ENCODE measurements at places on chromosomes 7 and 10. TPM values are rescaled to one million over a fixed set of nuclear protein-coding genes. Genes with fewer than 3 reads are reported as not detected.

Gene PRLHR
- total RNA-seq: not detected

Gene C10orf67
- not detected for total RNA-seq

Gene IRF5
- total RNA-seq: 1.2 TPM

Gene IFRD1
- 78.8 TPM for total RNA-seq

Gene NKX1-2
- total RNA-seq: 2.0 TPM

Gene C7orf33
- total RNA-seq: 0.23 TPM

Gene STAMBPL1
- 0.54 TPM for total RNA-seq

DNA sequence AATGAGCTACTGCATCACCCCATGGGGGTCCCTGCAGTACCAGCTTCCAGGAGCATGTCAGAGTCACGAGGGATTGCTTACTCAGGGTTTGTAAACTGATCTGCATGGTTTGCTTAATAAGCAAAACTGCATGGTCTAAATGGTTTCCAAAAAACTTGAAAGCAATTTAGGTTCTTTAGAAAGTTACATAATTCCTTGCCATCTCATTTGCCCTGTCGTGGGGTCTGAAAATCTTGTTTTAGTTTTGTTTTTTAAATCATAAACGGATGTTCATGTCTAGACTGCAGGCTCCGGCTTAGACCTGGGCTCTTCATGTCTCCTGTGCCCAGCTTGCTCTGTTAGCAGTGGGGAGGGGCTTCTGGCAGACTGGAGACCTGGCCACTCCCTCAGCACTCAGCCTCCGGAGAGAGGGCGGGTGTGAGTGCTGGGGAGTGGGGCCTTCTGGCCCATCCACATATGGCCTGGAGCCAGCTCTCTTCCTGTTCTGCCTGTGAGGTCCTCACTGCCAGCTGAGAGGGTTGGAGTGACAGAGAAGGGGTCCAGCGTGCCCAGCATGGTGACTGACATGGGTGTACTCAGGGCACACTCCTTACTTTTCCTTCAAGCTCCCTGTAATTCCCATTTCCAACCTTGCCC is 17.5 kb downstream of the PRF1 start:
- H3K27me3 ChIP-seq: no peaks in the 10 kb centered on the region
- no peak overlapping the region for H3K27ac ChIP-seq
- H3K4me3 ChIP-seq: no peak overlapping the region

DNA sequence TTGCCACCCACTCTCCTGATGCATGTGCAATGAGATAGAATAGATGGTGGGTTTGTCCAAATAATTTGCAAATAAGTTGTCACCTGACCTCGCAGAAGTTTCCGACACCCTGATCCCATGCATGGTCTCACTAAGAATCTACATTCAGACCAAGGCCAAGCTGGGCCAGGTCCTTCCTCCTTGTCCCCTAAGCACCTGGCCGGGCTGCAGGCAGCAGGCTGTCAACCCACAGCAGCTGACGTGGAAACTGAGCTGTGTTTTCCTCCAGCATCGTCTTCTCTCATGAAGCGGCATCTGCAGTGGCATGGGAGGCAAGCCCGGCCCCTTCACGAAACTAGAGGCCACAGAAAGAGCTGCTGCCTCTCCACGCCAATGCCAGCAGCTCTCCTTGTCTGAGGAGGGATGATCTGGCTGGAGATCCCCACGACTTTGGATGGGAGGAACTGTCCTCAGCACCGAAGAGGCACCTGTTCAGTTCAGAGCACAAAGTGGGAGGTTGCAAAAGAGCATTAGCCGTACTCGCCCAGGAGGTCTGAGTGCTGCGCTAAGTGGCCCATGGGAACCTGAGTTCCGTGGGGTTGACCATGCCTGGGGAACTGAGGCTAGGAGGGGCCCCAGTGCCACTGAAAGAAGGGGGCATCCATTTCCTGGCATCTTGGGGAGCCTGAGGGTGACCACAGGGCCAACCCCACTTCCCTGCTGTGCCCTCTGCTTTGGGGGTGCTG is 110.5 kb upstream of the INSIG1 start:
- no peaks in the 10 kb centered on the region for H3K4me1 ChIP-seq
- H3K27ac ChIP-seq: no peak overlapping the region
- H3K36me3 ChIP-seq: no peaks in the 10 kb centered on the region
- H3K4me3 ChIP-seq: no peak overlapping the region

DNA sequence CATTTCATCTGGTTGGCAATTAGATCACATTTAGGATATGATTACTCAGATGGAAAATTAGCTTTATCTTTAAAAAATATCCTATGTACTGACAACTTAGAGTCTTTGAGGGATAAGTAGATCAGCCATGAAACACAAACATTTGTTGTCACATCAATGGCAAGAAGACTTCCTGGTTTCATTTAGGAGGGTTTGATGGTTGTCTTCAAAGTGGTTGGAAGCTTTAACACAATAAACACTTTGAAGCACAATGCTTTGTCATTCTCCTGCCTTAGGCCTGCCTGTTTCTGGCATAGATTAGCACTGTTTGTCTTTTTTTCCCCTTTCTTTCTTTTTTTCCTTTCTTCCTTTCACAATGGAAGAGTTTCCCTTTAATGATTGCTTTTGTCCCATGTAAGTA is 20.5 kb downstream of the INHBA start:
- H3K4me3 ChIP-seq: no peak overlapping the region
- H3K27ac ChIP-seq: no peak overlapping the region
- no peaks in the 10 kb centered on the region for H3K4me1 ChIP-seq
- no peaks in the 10 kb centered on the region for H3K27me3 ChIP-seq
- H3K36me3 ChIP-seq: no peaks in the 10 kb centered on the region

GRCh38 chr10:129179972-129180678 is 286.9 kb upstream of the MGMT start:
- H3K36me3 ChIP-seq: no peaks in the 10 kb centered on the region
- no peak for DNase-seq
- H3K27me3 ChIP-seq: no peaks in the 10 kb centered on the region
- no peaks in the 10 kb centered on the region for H3K4me1 ChIP-seq
- H3K4me3 ChIP-seq: no peak overlapping the region

- no peak overlapping the region for H3K4me3 ChIP-seq
- peaks cover 8% of the 10 kb centered on the region for H3K36me3 ChIP-seq
- DNase-seq: no peak
- no peaks in the 10 kb centered on the region for H3K27me3 ChIP-seq
- no peak overlapping the region for H3K27ac ChIP-seq
Measured at GRCh38 chr10:77835669-77836086, 90.9 kb downstream of the DLG5 start.

GRCh38 chr7:78690174-78690573 is 763.3 kb downstream of the MAGI2 start:
- DNase-seq: no peak
- no peaks in the 10 kb centered on the region for H3K27me3 ChIP-seq
- H3K27ac ChIP-seq: no peak overlapping the region
- no peaks in the 10 kb centered on the region for H3K36me3 ChIP-seq
- no peak overlapping the region for H3K4me3 ChIP-seq

GRCh38 chr7:44063894-44064651 is 1.3 kb downstream of the PGAM2 start:
- no peak overlapping the region for H3K4me3 ChIP-seq
- DNase-seq: no peak
- H3K36me3 ChIP-seq: peaks cover 1% of the 10 kb centered on the region
- H3K27me3 ChIP-seq: no peaks in the 10 kb centered on the region
- no peaks in the 10 kb centered on the region for H3K4me1 ChIP-seq

- H3K27me3 ChIP-seq: no peaks in the 10 kb centered on the region
- DNase-seq: no peak
- H3K36me3 ChIP-seq: peaks cover 1% of the 10 kb centered on the region
- no peak overlapping the region for H3K4me3 ChIP-seq
- H3K4me1 ChIP-seq: peaks cover 20% of the 10 kb centered on the region
Measured at GRCh38 chr7:116236020-116236630, 25.8 kb downstream of the TES start.

DNA sequence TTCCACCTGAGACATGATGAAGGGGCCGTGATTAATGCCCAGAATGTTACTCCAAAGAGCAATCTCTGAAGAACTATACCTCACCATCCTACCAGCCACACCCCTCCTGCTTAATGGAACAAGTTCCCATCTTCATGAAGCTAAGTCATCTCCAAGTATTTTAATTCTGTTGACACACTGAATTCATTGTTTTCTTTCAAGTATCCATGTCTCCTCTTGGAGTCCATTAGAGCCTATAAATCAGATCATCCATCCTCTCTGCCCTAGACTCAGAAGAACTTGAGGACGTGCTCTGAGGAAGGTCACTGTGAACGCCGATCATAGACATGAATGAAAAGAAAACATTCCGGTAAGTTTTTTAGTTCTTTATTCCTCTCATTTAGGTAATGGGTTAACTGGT is 126.8 kb downstream of the RSU1 start:
- no peaks in the 10 kb centered on the region for H3K27me3 ChIP-seq
- H3K4me3 ChIP-seq: no peak overlapping the region
- no peaks in the 10 kb centered on the region for H3K36me3 ChIP-seq

DNA sequence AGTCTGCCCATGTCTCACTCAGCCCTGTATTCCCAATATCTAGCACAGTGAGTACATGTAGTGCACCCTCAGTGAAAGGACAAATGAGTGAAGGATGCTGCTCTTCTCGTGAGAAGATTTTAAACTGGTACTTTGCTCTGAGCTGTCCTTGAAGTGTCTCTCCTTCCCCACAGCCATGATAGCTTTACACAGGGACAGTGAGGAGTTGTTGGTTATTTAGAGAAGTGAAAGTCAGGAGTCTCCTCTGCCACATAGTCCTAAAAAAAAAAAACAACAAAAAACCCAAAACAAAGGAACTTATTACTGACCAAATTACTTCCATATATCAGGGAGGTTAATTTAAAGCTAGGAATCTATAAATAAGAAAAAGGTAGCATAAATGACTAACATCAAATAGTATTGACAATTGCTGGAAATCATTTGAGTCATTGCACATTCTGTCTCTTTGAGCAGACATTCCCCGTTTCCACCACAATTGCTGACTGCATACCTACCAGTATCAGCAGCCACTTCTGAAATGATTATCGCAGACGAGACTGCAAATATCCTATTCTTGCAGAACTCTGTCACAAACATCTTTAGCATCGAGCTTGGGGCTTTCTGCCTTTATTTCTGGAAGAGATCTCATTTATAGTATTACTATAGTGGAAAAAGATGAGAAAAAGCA is 202.1 kb downstream of the PTEN start:
- H3K27me3 ChIP-seq: no peaks in the 10 kb centered on the region
- H3K4me3 ChIP-seq: no peak overlapping the region
- H3K27ac ChIP-seq: no peak overlapping the region
- no peak for DNase-seq

GRCh38 chr10:1115607-1115955 is 59.4 kb downstream of the WDR37 start:
- H3K36me3 ChIP-seq: peaks cover 7% of the 10 kb centered on the region
- H3K4me1 ChIP-seq: no peaks in the 10 kb centered on the region
- no peak overlapping the region for H3K4me3 ChIP-seq
- no peaks in the 10 kb centered on the region for H3K27me3 ChIP-seq
- DNase-seq: no peak

GRCh38 chr7:44750921-44751571 is 2.4 kb downstream of the ZMIZ2 start:
- no peak overlapping the region for H3K4me3 ChIP-seq
- no peak overlapping the region for H3K27ac ChIP-seq
- H3K36me3 ChIP-seq: no peaks in the 10 kb centered on the region

GRCh38 chr7:84337429-84337828 is 142.8 kb upstream of the SEMA3A start:
- no peak overlapping the region for H3K27ac ChIP-seq
- H3K4me3 ChIP-seq: no peak overlapping the region
- no peak for DNase-seq
- H3K4me1 ChIP-seq: peaks cover 21% of the 10 kb centered on the region
- H3K27me3 ChIP-seq: no peaks in the 10 kb centered on the region

GRCh38 chr7:118304100-118304499 is 79.6 kb downstream of the ANKRD7 start:
- H3K4me1 ChIP-seq: no peaks in the 10 kb centered on the region
- H3K4me3 ChIP-seq: no peak overlapping the region
- DNase-seq: no peak
- H3K27me3 ChIP-seq: no peaks in the 10 kb centered on the region

DNA sequence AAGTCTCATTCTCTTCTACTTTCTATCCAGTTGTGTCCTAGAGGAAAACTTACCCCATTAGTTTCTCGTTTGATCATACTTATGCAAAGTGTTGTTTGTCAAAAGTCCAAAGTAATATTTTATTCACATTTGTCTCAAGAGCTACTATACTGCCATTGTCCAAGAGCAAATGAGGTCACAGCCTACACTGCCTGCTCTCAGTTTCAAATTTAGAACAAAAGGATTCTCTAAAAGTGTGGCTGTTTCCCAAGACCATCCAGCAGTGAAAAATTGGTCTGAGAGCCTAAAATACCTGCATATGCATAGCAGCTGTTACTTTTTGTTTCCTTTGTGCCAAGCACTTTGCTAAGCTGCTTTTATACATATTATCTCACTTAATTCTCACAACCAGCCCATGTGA is 439.5 kb upstream of the NFE2L3 start:
- no peaks in the 10 kb centered on the region for H3K4me1 ChIP-seq
- no peak overlapping the region for H3K4me3 ChIP-seq
- no peaks in the 10 kb centered on the region for H3K36me3 ChIP-seq
- DNase-seq: no peak

DNA sequence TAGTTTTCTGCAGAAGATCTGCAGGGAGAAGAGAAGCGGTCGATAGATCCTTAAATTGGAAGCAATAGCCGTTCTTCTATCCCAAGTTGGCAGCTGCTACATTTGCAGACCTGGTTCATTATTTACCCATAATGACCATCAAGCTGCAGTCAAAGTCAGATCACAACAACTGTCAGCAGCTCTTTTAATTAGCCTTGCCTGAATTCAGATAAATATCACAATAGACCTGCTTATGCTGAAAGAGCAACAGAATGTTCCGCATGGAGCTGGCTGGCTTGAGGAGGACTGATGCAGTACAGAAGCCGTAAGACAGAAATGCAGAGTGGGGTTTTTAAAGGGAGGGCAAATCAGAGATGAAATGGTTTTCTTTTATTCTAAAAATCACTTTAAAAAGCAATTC is 109.4 kb downstream of the HIBADH start:
- H3K27ac ChIP-seq: no peak overlapping the region
- peaks cover 6% of the 10 kb centered on the region for H3K4me1 ChIP-seq
- no peak overlapping the region for H3K4me3 ChIP-seq

DNA sequence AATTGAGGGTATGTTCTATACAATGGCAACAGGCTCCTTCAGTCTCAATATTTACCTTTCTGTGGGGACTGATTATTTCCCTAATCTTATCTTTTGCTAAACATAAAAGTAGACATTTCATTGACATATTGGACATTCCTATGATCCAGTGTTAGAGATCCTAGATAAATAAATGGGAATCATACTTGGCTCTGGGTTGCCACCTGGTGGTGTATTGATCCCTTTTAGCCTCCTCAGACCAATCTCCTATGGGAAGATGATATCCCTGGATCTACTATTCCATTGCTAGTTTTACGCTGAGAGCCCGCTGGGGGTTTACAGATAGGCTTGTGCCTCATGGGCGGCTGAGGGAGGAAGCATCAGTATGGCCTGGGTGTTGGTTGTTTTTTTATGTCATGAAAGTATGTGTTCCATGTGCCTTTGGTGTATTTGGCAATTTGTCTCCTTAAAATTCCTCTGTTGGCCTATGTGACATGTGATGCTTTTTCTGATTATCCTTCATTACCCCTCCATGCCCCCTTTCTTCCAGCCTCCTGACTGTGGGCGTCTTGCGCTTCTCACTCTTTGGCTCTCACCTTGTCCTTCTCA is 18.8 kb downstream of the CELF2 start:
- no peak overlapping the region for H3K4me3 ChIP-seq
- H3K27me3 ChIP-seq: no peaks in the 10 kb centered on the region
- peak; percentile 67 for DNase-seq
- H3K27ac ChIP-seq: no peak overlapping the region

GRCh38 chr7:79282070-79282694 is 171.3 kb downstream of the MAGI2 start:
- peak; percentile 60 for DNase-seq
- peak overlapping the region; percentile 63 for H3K27ac ChIP-seq
- H3K4me1 ChIP-seq: peaks cover 30% of the 10 kb centered on the region
- no peak overlapping the region for H3K4me3 ChIP-seq
- no peaks in the 10 kb centered on the region for H3K27me3 ChIP-seq
- H3K36me3 ChIP-seq: no peaks in the 10 kb centered on the region

Data from Caco-2 (cell line).